Keratinocyte (primary cell): ENCODE measurements at places on chromosomes 3 and 15.

DNA sequence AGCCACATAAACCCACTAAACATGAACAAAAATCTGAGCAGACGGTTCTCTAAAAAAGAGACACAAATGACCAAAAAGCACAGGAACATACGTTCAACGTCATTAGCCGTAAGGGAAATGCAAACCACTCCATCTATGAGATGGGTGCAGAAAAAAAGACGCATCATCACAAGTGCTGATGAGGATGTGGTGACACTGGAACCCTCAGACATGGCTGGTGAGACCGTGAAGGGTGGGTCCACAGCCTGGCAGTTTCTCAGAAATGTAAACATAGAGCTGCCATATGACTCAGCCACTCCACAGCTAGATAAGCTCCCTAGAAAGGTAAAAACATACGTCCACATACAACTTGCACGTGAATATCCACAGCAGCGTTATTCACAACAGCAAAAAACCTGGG is 23.3 kb downstream of the PCSK6 start:
- no peaks in the 10 kb centered on the region for H3K27me3 ChIP-seq
- H3K4me3 ChIP-seq: no peak overlapping the region
- no peak overlapping the region for H3K27ac ChIP-seq
- H3K4me1 ChIP-seq: peaks cover 13% of the 10 kb centered on the region

- no peaks in the 10 kb centered on the region for H3K4me1 ChIP-seq
- H3K36me3 ChIP-seq: no peaks in the 10 kb centered on the region
- H3K4me3 ChIP-seq: no peak overlapping the region
- no peak overlapping the region for H3K27ac ChIP-seq
- H3K27me3 ChIP-seq: peaks cover 30% of the 10 kb centered on the region
Observed at GRCh38 chr3:184386047-184386806, 6.4 kb downstream of the CHRD start.

DNA sequence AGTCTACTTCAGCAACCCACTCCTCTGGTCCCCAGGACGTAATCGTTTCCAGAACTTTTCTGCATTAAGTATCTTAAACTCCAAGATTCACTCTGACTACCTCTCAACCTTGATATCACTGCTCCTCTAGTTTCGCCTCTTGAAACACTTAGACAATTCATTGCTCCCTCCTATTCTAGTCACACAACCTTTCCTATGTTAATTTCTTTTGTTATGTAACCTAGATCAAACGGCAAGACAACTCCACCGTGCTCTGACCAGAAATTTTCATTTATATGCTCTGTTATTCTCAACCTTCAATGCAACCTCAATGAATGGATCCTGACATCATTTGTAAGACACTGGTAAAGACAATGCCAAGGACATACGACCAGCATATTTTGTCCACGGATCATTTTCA is 71.3 kb downstream of the CADM2 start:
- no peak overlapping the region for H3K27ac ChIP-seq
- DNase-seq: no peak
- no peaks in the 10 kb centered on the region for H3K27me3 ChIP-seq
- no peaks in the 10 kb centered on the region for H3K36me3 ChIP-seq
- no peaks in the 10 kb centered on the region for H3K4me1 ChIP-seq
- H3K4me3 ChIP-seq: no peak overlapping the region

GRCh38 chr3:127151251-127151564 is 41.7 kb upstream of the PRR23E start:
- H3K27me3 ChIP-seq: no peaks in the 10 kb centered on the region
- no peak overlapping the region for H3K4me3 ChIP-seq
- H3K36me3 ChIP-seq: no peaks in the 10 kb centered on the region
- H3K27ac ChIP-seq: no peak overlapping the region
- no peaks in the 10 kb centered on the region for H3K4me1 ChIP-seq

GRCh38 chr3:187367561-187368103 is 553 bp upstream of the RTP4 start:
- H3K4me3 ChIP-seq: no peak overlapping the region
- H3K36me3 ChIP-seq: no peaks in the 10 kb centered on the region
- peaks cover 4% of the 10 kb centered on the region for H3K4me1 ChIP-seq
- DNase-seq: no peak
- H3K27ac ChIP-seq: no peak overlapping the region
- peaks cover 4% of the 10 kb centered on the region for H3K27me3 ChIP-seq

DNA sequence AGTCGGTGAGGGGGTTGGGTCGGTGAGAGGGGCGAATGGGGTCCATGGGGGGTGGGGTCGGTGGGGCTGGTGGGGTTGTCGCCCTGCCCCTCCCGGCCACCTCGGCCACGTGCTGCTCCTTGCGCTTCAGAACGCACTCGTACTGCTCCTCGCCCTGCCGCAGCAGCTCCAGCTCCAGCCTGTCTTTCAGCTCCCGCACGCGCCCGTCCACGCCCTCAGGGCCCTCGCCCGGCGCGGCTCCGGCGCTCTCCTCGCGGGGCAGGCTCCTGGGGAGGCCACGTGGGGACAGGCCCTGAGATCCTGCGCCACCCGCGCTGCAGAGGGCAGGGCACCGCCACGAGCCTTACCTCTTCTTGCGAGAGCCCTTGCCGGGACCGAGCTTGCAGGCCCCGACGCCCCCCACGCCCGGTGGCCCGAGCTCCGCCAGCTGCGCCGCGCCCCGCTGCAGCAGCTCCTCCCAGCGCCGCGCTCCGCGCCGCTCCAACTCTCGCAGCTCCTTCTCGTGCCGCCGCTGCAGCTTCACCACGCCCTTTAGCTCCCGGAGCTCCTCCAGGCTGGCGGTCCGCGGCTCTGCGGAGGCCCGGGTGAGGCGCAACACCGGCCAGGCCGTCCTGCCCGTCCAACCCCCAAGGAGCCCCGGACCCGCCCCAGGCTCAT is 8.2 kb upstream of the ANKRD63 start:
- DNase-seq: no peak
- H3K27ac ChIP-seq: no peak overlapping the region
- H3K36me3 ChIP-seq: no peaks in the 10 kb centered on the region
- H3K4me3 ChIP-seq: peak overlapping the region; percentile 11
- peaks cover 2% of the 10 kb centered on the region for H3K4me1 ChIP-seq
- peaks cover 43% of the 10 kb centered on the region for H3K27me3 ChIP-seq

DNA sequence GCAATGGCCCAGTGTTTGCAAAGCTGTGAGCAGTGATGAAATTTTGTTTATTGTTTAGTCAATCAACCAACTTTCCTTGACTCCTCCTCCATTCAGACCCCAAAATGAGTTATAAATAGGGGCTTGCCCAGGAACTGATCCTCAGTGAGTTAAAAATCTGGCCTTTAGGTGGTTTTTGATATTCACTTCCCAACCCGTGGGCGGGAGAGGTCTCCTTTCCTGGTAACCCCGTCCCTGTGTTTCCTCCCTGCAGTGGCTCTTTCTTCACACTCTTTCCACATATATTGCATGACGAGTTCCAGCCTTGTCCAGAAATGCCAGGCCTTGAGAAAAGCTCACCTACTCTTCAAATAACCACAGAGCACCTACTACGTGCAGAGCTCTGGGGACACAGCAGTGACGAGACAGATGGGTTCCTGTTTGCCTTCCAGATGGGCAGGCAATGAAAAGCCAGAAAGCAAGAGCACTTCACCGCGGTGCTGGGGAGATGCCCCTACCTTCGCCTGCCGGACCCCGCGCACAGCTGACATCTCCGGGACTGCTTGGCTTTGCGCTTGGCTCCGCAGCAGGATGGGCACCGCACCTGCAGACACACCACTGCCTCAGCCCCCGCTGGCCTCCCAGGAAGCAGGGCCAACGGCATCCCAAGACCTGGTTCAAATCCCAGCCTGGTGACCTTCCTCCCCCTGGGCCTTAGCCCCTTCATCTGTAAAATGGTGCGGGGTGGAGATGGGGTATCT is 17.2 kb downstream of the SSUH2 start:
- peaks cover 3% of the 10 kb centered on the region for H3K27me3 ChIP-seq
- no peak for DNase-seq
- H3K36me3 ChIP-seq: no peaks in the 10 kb centered on the region
- peaks cover 18% of the 10 kb centered on the region for H3K4me1 ChIP-seq
- no peak overlapping the region for H3K27ac ChIP-seq

GRCh38 chr3:123439806-123440580 is 8.9 kb downstream of the ADCY5 start:
- no peak for DNase-seq
- H3K27me3 ChIP-seq: peaks cover 20% of the 10 kb centered on the region
- no peak overlapping the region for H3K4me3 ChIP-seq

- peak; percentile 55 for DNase-seq
- H3K36me3 ChIP-seq: no peaks in the 10 kb centered on the region
- H3K4me3 ChIP-seq: peak overlapping the region; percentile 1
- H3K4me1 ChIP-seq: peaks cover 38% of the 10 kb centered on the region
- H3K27ac ChIP-seq: peak overlapping the region; percentile 64
Observed at GRCh38 chr15:94674296-94674695, 442.9 kb downstream of the MCTP2 start.

GRCh38 chr15:64099379-64099778 is 3.6 kb downstream of the SNX1 start:
- no peaks in the 10 kb centered on the region for H3K27me3 ChIP-seq
- peaks cover 40% of the 10 kb centered on the region for H3K4me1 ChIP-seq
- H3K27ac ChIP-seq: peak overlapping the region; percentile 40

- H3K4me1 ChIP-seq: no peaks in the 10 kb centered on the region
- no peak overlapping the region for H3K27ac ChIP-seq
- H3K36me3 ChIP-seq: no peaks in the 10 kb centered on the region
- no peak for DNase-seq
- H3K27me3 ChIP-seq: peaks cover 27% of the 10 kb centered on the region
- H3K4me3 ChIP-seq: no peak overlapping the region
Observed at GRCh38 chr3:128551451-128551850, 58.5 kb upstream of the GATA2 start.

DNA sequence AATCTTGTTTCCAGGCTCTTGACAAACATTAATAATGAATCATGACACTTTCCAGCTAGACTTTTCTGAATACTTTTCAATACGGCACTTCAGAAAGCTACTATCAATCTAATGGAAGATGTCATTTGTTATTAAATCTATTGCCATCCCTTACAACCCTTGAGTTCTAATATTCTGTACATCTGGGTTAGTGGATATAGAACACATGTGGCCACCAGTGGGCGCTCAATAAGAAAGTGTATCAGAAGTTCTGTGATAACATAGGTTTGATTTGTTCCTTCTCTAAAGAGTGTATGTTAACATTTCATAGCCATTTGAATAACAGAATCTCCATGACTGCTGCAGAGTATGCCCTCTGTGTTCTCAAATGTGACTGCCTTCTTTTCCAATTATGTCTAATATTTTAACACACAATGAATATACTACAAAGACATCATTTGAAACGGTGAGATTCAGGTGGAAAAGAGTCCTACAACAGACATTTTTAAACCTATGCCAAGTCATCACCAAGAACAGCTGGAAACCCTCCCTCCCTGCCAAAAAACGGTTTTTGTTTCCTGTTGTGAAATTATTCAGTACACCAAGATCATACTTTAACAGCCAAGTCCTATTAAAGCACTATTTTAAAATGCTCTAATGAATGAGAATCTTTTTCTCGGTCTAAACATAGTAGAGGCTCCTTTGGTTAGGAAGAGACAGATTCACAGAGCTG is 22.2 kb downstream of the ALDH1A2 start:
- no peaks in the 10 kb centered on the region for H3K27me3 ChIP-seq
- H3K4me1 ChIP-seq: peaks cover 21% of the 10 kb centered on the region
- H3K4me3 ChIP-seq: no peak overlapping the region
- no peak for DNase-seq

DNA sequence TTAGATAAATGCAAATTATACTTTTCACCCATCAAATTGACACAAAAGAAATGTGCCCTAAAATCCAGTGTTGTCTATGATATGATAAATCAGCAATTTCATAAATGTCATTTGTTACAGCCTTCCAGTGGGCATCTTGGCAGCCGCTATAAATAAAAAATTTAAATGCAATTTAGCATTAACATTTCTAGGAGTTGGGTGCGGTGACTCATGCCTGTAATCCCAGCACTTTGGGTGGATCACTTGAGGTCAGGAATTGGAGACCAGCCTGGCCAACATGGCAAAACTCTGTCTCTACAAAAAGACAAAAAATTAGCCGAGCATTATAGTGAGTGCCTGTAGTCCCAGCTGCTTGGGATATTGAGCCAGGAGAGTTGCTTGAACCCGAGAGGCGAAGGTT is 65.9 kb upstream of the POMGNT2 start:
- no peak overlapping the region for H3K27ac ChIP-seq
- no peak overlapping the region for H3K4me3 ChIP-seq
- H3K4me1 ChIP-seq: no peaks in the 10 kb centered on the region
- no peaks in the 10 kb centered on the region for H3K36me3 ChIP-seq
- no peaks in the 10 kb centered on the region for H3K27me3 ChIP-seq
- no peak for DNase-seq

DNA sequence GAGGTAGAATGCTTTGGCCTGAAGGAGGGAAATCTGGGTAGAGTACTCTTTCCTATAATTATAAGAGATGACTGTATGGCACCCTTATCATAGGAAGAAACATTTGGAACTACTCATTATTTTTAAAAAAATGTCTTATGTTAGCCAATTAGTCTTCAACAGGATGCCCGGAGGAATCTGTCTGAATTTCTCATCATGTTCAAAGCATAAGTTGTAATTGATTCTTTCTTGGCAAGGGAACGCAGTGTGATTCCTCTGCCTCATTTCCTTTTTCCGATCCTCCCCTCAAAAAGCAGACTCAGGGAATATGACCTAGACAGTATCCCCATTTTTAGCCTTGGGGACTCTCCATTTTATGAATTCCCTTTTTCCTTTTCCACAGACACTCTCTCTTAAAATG is 165.1 kb downstream of the IL5RA start:
- H3K36me3 ChIP-seq: no peaks in the 10 kb centered on the region
- H3K27me3 ChIP-seq: no peaks in the 10 kb centered on the region
- H3K4me1 ChIP-seq: no peaks in the 10 kb centered on the region
- no peak overlapping the region for H3K27ac ChIP-seq
- H3K4me3 ChIP-seq: no peak overlapping the region
- DNase-seq: no peak

GRCh38 chr3:189132231-189132671 is 39.5 kb upstream of the TPRG1 start:
- no peaks in the 10 kb centered on the region for H3K27me3 ChIP-seq
- H3K4me3 ChIP-seq: peak overlapping the region; percentile 18
